Stimulated activated CD8-positive, alpha-beta memory T cell treated with anti-CD3 and anti-CD28 coated beads, Interleukin-15, amount 100 ng/mL, for 48 hours (primary cell): ENCODE measurements at places on chromosomes 4 and X.

DNA sequence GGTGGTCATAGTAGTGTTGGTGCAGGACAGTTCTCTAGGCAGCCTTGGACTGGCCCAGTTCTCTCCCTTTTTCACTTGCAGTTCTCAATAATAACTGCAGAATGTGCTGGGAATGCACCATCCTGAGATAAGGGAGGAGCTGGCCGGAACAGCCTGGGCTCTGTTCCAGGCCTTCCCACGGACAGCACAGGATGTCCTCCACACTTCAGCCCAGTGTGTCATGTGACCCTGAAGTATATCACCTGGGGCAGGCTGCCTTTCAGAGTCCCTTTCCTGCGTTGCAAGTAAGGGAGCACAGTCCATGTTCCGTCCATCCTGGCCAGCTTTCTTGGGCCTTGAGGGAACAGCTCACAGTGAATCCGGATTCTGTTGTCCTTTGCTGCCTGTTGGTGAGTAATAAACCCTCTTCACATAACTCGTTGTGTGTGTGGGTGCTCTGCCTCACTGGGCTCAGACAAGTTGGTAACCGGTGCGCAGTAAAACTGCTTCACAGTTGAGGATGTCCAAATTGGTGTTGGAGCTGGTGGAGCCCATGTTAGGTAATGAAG lies 32.3 kb upstream of the BBS12 start:
- DNase-seq, result no peak

GRCh38 chrX:31139961-31140360 lies 68.1 kb upstream of the FTHL17 start:
- DNase-seq, result no peak

DNA sequence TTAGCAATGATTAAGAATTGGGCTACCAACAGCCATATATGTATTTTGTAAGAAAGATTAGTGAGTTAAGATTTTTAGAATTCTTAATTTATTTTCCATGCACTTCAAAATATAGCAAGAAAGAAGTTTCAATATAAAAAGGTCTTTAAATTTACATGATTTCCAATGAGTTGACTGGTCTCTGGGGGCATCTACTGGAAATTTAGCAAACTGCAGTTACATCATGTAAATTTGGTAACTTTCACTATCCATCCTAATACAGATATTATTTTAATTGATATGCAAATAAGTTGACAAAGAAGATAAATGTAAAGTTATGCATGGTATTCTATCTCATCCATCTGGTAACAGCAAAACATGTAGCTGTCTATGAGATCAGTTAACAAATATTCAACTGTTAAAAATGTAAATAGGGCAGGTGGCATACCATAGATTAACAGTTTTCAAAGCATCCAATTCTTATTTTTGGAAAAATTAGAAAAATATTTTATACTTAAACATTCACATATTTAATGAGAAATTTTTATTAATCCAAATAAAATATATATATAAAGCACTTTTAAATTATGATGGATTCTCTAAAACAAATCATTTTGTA lies 29.1 kb downstream of the TTC29 start:
- no peak for DNase-seq

- no peak for DNase-seq
Observed at GRCh38 chrX:107713203-107713542, 62.4 kb downstream of the TSC22D3 start.

- no peak for DNase-seq
Observed at GRCh38 chr4:80097400-80098177, 24.6 kb upstream of the ANTXR2 start.
